GM18507 (cell line): ENCODE measurements at places on chromosomes 1 and 21.

DNA sequence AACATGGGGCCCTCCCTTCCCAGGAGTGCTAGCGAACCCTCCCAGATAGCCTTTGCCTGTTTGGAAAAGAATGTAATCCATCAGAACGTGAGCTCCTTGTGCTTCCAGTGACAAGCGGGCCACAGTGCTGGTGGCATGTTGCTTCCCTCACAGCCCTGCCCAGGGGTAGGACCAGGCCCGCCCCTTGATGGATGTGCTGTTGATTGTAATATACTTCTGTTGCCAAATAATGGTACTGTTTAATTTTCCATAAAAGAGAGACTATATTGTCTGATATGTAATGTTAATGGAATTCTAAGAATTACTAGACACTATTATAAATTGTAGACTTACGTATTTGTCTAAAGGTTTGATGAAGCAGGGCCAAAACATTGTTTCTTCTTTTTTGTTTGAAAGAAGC lies 16.4 kb downstream of the ATP5PO start:
- no peak for DNase-seq

GRCh38 chr1:29120947-29121485 lies 2.7 kb downstream of the TMEM200B start:
- DNase-seq, result peak; percentile 48

- DNase-seq, result no peak
Observed at GRCh38 chr1:218895064-218895587, 278.6 kb upstream of the LYPLAL1 start.

- no peak for DNase-seq
Observed at GRCh38 chr21:29943885-29944284, 4.1 kb upstream of the GRIK1 start.

GRCh38 chr1:199857516-199857915 lies 170.0 kb upstream of the NR5A2 start:
- DNase-seq, result no peak
